ENCODE measurements at places on chromosomes 13 and 19.

- no peak for DNase-seq
These were observed 22.0 kb downstream of the GPC6 start for GRCh38 chr13:93248627-93249047.

GRCh38 chr13:102779436-102780159 is 6.0 kb upstream of the TEX30 start:
- no peak for DNase-seq

DNA sequence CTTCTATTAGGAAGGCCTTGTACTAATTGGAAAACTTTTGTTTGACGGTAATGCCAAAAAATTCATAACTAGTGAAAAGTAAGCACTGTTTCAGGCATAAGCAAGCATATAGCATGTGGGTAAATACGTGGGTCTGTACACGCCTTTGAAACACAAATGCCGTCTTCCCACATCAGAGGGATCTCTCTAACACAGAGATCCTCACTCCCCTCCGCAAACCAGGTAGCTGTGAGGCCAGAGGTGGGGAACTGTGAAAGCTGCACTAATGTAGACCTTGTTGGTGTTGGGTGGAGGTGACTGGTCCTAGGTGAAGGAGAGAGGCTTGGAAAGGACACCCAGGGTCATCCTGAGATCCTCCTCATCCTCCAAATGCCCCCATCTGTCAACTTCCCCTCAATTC is 16.0 kb upstream of the POU2F2 start:
- no peak for DNase-seq

GRCh38 chr13:52780611-52781010 is 41.0 kb upstream of the CNMD start:
- no peak for DNase-seq

GRCh38 chr13:24659239-24659638 is 21.0 kb upstream of the ATP12A start:
- DNase-seq: no peak

DNA sequence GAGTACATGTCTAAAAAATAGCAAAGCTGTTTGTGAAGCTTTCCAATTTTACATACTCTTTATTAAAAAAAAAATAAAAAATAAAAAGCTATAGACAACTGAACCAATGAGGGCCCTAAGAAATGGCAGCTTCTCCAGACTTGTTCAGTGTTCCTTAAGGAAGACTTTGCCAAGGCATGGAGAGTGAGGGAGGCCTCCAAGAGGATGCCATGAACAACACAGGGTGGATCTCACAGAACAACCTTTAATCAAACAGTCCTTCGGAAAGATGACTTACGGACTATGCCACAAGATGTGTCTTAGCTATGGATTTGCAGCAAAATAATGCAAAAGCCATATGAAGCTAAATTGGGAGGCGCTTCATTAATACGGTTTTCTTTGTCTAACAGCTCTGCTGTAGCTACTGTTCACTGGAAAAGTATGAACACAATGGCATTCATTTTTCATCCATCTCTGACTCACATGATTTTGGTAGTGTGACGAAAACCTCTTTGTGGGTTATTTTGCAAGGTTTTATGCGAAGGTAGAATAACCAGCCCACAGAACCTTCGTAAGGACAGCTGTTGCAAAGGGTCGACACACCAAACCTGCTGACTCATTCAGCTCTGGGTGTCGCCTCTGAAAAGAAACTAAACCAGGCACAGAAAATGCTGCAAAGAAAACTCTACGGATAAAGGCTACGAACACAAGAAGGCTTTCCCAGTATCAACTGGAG is 27.7 kb downstream of the EFNB2 start:
- DNase-seq: no peak

DNA sequence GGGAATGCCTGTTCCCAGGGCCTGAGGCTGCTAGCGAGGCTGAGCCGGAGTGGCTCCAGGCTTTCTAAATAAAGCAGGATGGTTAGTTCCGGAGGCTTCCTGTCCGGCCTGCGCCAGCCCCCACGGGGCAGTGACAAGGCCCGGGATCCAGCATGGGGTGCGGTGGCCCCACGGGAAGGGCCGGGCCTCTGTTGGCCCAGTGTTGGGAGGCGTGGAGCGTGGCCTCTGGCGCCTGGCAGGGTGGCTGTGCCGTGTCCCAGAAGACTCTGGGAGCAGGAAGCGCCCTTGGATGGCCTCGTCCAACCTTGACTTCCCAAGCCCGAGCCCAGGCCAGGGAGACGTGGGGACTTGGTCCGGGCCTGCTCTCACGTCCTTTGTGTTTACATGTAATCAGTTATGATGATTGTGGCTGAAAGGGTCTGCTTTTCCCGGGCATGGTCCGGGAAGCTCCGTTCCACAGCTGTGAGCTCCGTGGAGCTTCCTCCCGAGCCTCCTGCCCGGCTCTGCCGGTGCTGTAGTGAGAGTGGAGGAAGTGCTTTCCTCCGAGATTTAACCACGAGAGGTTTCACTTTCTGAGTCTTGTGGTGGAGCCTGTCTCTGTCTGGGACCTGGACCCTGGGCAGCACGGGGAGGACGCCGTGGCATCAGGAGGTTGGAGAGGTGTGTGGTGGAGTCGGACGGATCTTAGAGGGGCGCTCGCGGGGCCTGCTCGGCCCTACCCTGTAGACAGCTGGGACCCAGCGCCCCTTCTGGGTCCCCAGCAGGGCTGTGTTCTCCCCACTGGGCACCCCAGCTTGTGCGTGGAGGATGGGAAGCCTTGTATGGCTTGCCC is 4.6 kb downstream of the GNA11 start:
- DNase-seq: no peak

GRCh38 chr19:29665826-29666577 is 741 bp downstream of the PLEKHF1 start:
- DNase-seq: no peak

DNA sequence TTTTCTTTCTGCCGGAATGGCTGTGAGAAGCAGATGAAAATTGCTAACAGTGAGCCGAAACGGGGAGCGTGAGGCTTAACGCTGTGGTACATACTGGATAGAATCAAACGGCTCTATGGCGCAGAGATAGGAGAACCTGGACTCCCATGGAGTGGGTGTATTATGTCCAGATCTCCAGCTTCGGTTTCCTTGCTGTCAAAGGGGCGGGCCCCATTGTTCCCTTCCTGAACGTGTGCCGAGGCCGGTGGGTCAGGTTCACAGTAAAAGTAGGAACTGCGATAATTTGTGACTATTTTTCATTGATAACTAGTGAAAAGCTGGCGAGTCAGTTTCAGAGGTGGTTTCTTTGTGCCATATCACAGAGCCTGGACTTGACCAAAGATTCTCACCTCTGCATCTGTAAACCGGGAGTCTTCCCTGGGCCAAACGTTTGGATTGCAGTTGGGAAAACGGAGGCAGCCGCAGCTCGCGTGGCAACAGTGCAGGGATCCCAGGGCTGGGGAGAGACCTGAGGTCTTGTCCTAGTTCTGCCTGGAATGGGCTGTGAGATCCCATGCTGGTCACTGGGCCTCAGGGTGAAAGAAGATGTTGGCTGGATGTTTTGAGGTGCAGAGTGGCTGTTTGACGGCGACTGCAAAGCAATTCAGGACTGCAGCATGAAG is 752 bp downstream of the RPL18A start:
- peak; percentile 66 for DNase-seq

GRCh38 chr13:27250833-27251165 is 559 bp upstream of the RPL21 start:
- no peak for DNase-seq

GRCh38 chr19:1864480-1865171 is 1.2 kb upstream of the KLF16 start:
- peak; percentile 86 for DNase-seq

DNA sequence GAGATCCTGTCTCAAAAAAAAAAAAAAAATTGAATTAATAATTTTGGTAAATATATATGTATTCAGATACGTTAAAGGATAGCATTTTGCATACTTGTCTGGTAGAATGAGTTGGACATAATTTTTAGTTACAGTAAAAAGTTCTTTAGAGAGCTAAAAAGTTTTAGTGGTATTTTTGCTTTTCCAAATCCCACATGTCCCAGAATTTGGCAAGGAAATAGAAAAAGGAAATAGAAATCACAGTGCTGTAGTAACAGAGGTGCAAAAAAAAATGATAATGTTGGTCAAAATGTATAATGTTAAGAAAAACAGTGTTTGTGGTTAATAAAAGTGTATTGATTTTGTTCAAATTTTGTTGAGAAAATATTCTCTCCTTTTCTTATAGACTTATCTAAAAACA is 96.8 kb downstream of the LRCH1 start:
- DNase-seq: no peak

DNA sequence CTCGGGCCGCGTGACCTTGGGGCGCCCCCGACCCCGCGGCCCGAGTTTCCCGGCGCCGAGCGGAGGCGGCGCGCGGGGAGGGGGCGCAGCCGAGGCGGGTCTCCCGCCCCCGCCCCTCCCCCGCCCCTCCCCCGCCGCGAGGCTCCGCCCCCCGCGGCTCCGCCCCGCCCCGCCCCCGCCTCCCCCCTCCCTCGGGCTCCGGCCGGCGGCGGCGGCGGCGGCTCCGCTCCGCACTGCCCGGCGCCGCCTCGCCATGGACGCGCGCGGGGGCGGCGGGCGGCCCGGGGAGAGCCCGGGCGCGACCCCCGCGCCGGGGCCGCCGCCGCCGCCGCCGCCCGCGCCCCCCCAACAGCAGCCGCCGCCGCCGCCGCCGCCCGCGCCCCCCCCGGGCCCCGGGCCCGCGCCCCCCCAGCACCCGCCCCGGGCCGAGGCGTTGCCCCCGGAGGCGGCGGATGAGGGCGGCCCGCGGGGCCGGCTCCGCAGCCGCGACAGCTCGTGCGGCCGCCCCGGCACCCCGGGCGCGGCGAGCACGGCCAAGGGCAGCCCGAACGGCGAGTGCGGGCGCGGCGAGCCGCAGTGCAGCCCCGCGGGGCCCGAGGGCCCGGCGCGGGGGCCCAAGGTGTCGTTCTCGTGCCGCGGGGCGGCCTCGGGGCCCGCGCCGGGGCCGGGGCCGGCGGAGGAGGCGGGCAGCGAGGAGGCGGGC is at the start of gene HCN2:
TSS of gene HCN2 (plus strand) at position 189 of the 703 bp plus-strand sequence. CDS start at position 254, 65 bp downstream.
- DNase-seq: no peak

DNA sequence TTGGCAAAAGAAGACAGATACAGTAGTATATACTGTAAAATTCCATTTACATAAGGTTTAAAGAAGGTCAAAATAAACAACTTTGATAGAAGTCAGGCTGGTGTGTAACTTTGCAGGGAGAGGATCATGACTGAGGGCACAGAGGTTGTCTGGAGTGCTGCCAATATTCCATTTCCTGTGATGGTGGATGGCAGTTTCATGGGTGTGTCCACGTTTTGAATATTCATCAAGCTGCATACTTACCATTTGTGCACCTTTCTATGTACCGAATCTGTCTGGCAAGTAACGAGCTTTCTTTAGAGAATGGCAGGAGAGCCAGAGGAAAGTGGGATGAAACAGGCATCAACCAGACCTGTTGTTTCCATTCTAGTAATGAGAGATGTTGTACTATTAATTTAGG is 420.5 kb upstream of the HTR2A start:
- DNase-seq: no peak

DNA sequence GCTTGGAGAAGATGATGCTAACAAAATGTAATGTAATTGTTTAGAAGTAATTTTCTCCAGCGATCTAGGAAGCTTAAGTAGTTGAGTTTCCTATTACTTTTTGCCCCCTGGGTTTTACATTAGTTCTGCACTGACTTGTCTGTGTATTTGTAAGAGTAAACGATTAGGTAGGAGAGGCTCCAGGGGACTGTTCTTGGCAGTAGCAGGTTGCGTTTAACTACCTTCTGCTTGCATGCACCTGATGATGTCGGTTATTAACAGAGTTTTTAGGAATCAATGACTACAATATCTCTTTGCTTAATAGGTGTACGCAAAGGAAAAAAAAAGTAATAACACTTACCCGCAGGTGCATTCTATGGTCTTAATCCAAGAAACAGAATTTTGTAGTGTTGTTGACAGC is 18.3 kb upstream of the UGGT2 start:
- DNase-seq: no peak

GRCh38 chr13:74695021-74695800 is 561.0 kb upstream of the KLF12 start:
- DNase-seq: no peak

DNA sequence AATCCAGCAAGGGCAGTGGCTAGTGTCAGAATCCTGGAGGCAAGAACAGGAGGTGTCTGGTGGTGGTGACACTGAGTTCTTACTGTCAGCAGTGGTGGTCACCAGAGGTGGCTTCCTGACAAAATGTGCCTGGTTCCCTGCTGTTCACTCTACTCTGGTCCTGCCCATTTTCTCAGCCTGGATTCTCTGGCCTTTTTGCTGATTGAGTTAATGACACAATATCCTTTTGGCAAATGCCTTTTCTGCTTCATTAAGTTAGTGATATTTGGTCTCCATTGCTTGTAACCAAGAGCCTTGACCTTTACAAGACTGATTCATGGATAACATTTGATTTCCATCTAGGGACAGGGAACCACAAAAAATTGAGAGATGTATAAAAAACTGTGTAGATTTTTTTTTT is 51.1 kb downstream of the RFC3 start:
- no peak for DNase-seq

DNA sequence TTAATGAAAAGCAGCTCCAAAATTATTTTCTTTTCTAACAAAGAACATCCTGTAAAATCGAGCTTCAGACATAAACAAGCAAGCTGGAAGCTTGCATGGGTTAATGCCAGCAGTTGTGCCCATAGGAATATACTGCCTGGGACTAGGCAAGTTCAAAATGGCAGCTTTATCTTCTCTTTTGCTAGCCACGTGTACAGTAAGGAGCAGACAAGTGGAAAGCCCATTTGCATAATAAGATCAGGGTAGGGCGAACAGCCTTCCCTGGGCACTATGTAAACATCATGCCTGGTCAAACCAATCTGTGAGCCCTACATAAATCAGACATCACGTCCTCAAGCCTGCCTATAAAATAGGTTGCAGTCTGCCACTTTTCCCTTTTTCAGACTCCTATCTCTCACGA is 489.7 kb downstream of the RFC3 start:
- DNase-seq: no peak

DNA sequence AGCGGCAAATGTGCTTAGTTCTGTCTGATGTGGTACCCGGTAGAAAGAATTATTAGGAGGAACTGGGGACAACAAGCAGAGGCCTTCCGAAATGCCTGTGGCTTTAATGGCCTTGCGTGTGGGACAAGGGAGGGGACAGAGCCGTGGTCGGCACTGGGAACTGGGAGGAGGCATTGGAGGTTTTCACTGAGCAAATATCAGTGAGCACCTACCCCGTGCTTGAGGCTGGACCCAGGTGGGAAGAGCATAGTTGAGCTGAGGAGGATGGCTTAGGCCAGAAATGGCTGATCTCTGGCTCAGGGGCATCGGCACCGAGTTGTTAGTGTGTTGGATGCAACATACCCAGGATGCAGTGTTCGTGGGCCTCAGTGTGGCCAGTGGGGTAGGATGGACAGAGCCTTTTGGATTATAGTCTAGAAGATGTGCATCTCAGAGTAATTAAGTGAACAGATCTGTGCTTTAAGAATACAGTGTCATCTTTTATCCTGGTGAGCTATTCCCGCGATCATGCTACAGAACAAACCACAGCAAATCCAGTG is 201.3 kb downstream of the TEX29 start:
- DNase-seq: no peak

GRCh38 chr19:42154471-42155323 is 22.5 kb upstream of the POU2F2 start:
- no peak for DNase-seq

Data from activated CD8-positive, alpha-beta memory T cell treated with anti-CD3 and anti-CD28 coated beads, Interleukin-2, amount 50 U/mL, for 48 hours (primary cell).